Vein endothelial cell (primary cell): ENCODE measurements at places on chromosomes 5 and 9. TPM values are rescaled to one million over a fixed set of nuclear protein-coding genes. Genes with fewer than 3 reads are reported as not detected.

The OR2Y1 gene
- not detected in 2 replicates for total RNA-seq

The RPL12 gene
- total RNA-seq: 1,603 and 1,765 TPM in 2 replicates

The WDR38 gene
- total RNA-seq: not detected in 2 replicates

The PALM2AKAP2 gene
- under 0.01 and 0.29 TPM in 2 replicates for total RNA-seq

The C5orf52 gene
- not detected in 2 replicates for total RNA-seq

The STPG3 gene
- total RNA-seq: not detected in 2 replicates
